ENCODE measurements at places on chromosomes 12 and 14. TPM values are rescaled to one million over a fixed set of nuclear protein-coding genes. Genes with fewer than 3 reads are reported as not detected.

GRCh38 chr12:58981961-58982360 lies 61.7 kb upstream of the LRIG3 start:
- H3K36me3 ChIP-seq = no peaks in the 10 kb centered on the region
- H3K4me1 ChIP-seq = no peaks in the 10 kb centered on the region
- no peak overlapping the region for H3K27ac ChIP-seq
- no peaks in the 10 kb centered on the region for H3K27me3 ChIP-seq
- no peak overlapping the region for H3K4me3 ChIP-seq
- no peak for DNase-seq

DNA sequence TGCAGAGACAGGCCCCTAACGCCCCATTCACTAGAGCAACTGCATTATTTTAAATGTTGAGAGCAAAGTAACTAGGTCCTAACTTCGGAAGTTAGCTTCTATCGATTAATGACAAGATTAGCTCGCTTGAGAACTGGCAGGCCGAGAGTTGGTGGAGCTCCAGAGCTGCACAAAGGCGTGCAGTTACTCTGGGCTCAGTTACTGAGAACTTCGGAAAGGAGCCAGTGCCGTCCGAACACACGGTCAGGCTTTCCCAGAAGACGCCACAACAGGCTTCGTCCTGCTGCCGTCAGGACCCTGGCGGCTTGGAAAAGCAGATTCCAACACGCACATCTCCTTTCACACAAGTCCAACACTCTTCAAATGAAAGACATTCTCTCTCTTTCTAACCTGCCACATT lies 45.4 kb upstream of the TESC start:
- no peak overlapping the region for H3K4me3 ChIP-seq
- no peak overlapping the region for H3K27ac ChIP-seq
- H3K27me3 ChIP-seq = no peaks in the 10 kb centered on the region
- H3K36me3 ChIP-seq = peaks cover 29% of the 10 kb centered on the region
- DNase-seq = no peak
- peaks cover 21% of the 10 kb centered on the region for H3K4me1 ChIP-seq

GRCh38 chr12:78878459-78878858 lies 13.9 kb downstream of the SYT1 start:
- H3K27ac ChIP-seq = no peak overlapping the region
- no peaks in the 10 kb centered on the region for H3K27me3 ChIP-seq
- no peaks in the 10 kb centered on the region for H3K36me3 ChIP-seq
- H3K4me1 ChIP-seq = no peaks in the 10 kb centered on the region

The MYH6 gene
- not detected for total RNA-seq

The ADAMTS20 gene
- total RNA-seq = not detected
